Activated CD8-positive, alpha-beta memory T cell treated with anti-CD3 and anti-CD28 coated beads for 4 hours (primary cell): ENCODE measurements at places on chromosomes 11 and 22.

DNA sequence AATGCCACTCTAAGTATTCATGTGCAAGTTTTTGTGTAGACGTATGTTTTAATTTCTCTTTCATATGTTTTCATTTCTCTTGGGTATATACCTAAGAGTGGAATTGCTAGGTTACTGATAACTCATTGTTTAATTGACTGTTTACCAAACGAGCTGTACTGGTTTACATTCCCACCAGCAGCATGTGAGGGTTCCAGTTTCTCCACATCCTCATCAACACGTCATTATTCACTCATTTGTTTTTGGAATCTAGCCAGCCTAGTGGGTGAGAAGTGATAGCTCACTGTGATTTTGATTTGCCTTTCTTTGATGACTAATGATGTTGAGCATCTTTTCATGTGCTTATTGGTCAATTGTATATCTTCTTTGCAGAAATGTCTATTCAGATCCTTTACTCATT, 4.0 kb downstream of the ANKRD13D start:
- DNase-seq: no peak

GRCh38 chr22:21104126-21104691, 58.5 kb downstream of the LRRC74B start:
- no peak for DNase-seq

DNA sequence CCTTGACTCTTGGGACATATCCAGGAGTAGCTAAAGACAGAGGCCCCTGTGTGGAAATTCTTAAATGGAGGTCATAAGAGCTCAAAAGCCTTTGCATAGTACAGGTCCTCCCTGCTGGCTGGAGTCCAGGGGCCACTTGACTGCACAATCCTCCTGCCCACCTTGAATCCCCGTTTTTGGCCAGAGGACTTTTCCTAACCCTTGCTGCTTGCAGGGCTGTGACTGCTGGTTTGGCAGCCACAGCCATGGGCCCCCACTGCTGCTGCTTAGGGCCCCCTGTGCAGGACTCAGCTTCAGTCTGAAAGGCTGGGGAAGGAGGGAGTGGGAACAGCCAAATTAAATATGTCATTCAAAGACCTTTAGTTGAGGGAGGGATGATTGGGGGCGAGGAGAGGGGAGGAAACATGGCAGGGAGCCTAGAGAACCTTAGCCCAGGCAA, 33.4 kb downstream of the ARHGAP1 start:
- no peak for DNase-seq

DNA sequence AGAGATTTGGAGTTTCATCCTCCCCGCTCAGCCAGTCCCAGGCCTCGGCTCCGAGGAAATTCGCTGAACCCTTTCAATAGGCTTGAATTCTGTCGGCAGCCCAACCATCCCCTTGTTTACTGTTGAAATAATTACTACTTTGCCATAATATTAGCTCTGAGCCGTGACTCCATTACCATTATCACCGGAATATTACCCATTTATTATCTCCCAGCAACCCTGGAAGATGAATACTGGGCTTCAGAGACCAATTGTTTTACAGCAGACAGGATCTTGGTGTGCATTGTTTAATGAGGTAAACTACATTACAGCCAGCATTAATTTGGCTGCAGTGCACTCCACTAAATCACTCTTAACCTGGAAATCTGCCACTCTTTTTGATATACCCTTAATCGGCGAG, 867.4 kb downstream of the NTM start:
- no peak for DNase-seq

GRCh38 chr11:19953336-19953735, 206.9 kb downstream of the DBX1 start:
- no peak for DNase-seq

DNA sequence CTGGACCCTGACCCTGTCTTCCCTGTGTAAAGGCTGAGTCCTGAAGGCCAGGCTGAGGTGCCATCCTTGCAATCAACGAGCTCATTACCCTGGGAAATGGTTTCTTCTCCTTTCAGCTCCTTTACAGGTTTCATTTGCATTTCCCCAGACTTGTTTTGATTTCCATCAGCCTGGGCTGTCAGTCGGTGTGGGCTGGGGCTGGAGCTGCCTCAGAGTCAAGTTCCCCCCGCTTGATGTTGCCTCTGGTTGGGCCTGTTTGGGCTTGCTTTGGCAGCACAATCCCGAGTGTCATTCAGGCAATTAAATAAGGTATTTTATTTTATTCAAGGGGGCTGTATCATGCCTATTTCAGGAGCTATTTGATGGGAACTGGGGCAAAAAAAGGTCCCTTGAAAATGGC, 424.9 kb downstream of the INSC start:
- DNase-seq: no peak

- DNase-seq: no peak
Measured at GRCh38 chr22:21926728-21927127, 25.9 kb downstream of the PPM1F start.

DNA sequence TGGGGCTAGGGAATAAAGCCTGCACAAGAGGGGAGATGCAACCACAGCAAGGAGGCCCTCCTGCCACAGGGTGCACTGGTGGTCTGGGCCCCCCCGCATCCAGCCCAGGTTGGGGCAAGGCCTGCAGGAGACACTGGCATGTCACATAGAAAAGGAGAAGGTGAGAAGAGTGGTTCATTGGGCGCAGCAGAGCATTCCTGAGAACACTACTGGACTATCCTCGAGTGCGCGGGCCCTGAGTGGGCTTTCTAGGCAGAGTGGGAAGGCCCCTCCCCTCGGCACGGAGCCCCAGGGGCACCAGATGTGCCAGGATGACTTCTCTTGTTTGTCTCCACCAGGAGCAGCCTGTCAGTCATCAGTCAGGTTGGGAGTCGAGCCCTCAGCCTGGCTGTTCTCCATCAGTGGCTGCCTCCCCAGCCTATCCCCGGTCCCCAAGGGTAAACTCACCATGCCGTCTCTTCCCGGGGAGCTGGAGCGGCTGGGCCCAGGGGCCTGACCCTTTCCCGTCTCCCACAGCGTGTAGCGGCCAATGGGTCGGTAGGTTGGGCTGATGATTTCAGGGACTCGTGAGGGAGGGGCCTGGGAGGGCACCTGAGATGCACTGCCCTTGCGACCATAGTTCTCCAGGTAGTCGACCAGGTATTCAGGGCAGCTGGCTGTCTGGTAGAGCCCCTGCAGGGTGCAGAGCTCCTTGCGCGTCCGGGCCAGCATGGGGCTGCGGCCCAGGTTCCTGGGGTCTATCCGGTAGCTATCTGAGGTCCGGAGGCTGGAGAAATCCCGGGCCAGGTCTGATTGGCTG, 9.0 kb downstream of the USP2 start:
- no peak for DNase-seq

DNA sequence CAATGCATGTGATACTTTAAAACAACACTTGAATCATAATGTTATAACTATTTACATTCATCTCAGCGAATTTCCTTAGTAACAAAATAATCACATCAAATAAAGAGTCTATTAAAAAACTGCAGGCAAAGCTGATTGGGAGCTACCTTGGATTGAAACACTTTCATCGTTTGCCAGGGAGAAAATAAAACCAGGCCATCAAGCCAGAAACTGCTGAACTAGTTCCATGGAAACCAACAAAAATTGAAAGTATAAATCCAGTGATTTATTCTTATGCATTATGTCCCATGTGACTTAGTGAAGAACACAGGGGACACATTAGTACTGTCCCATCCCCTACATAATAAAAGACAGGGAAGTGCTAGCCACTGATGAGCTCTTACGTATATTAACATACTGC, 21.7 kb downstream of the SLC35F2 start:
- DNase-seq: no peak

DNA sequence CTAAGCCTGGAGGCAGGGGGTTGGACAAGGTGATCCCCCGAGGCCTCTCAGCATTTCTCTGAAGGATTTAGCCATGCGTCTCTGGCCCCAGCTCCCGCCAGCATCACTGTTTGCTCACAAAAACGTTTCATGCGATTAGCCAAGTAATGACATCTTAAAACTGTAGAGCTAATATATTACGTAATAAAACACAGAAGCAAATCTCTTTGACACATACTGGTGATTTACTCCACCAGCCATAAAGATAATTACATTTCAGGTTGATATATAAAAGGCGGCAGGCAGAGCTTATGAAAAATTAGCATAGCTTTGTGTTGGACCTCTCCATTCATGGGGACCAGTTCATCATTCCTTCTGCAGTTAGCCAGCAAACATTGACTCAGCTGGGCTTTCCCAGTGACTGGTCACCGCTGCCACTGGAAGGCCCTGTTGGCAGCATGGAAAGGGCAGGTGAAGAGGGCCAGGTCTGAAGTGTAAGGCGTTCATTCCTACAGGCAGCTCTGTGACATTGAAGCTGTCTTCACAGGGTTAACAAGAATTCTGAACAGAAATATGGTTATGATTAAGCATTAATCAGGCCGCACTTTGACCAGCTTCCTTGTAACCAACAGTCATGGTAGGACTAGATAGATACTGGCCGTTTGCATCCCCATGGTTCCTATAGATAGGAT, 150.3 kb downstream of the NECTIN1 start:
- no peak for DNase-seq

GRCh38 chr11:3089236-3090061, 32.2 kb upstream of the CARS1 start:
- DNase-seq: no peak

- no peak for DNase-seq
Measured at GRCh38 chr22:40485813-40486667, 115.6 kb downstream of the SGSM3 start.

- no peak for DNase-seq
Measured at GRCh38 chr11:70537576-70538571, 139.5 kb downstream of the CTTN start.

DNA sequence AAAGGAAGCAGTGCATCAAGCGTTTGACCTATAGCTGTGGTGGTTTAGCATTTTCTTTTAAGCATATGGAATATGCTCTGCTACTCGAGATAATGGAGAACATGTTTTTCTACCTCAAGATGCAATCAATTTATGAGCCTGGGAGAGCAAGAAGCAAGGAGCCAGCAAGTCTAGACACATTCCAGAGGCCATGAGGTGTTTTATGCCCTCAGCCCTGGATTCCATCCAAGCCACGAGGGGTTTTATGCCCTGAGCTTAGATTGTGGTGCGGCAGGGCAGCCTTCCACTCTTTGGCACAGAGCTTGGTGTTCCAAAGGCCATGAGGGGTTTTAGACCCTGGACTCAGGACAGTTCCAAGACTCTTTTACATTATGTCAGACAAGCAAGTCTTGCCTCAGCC, 11.7 kb upstream of the DNAJB13 start:
- no peak for DNase-seq

DNA sequence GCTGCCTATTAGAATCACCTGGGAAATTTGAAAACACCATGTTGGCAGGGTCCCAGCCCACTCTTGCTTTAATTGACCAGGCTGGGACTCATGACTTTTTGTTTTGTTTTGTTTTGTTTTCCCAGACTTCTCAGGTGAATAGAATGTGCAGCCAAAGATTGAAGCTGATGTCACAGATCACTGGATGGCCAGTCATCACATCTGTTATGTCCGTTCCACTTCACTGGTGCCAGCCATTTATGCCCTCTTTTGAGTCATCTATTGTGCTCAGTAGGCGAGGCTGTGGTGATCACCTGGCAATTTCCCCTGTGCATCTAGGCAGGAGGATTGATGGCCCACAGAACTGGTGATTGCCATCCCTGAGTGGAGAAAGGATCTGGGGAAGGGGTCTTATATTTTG, 297.3 kb downstream of the INSC start:
- DNase-seq: no peak

- no peak for DNase-seq
Measured at GRCh38 chr22:32127904-32128303, 31.2 kb downstream of the C22orf42 start.

- no peak for DNase-seq
Measured at GRCh38 chr11:34773211-34773610, 143.0 kb downstream of the APIP start.

- no peak for DNase-seq
Measured at GRCh38 chr11:61082062-61082870, 20.0 kb upstream of the CD5 start.

GRCh38 chr11:129894278-129895125, 876 bp downstream of the NFRKB start:
- no peak for DNase-seq

DNA sequence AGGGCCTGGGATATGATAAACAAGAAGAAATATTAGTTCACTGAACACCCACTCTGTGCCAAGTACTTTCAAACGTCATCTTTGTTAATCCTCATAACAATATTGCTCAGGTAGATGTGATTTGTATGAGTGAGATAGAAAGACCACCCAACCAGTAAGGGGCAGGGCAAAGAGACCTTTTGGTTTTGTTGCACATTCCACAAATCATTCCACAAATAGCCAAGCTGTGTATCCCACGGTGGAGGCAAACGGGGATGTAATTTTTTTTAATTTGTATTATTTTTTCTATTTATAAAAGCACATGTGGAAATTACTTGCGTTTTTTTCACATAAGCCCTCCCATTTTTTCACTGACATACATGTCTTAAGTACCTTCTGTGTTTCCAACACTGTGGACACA, 29.0 kb downstream of the LAYN start:
- DNase-seq: no peak

- DNase-seq: no peak
Measured at GRCh38 chr11:12762696-12763324, 88.6 kb downstream of the TEAD1 start.

GRCh38 chr11:79813551-79813950, 372.7 kb upstream of the TENM4 start:
- DNase-seq: no peak

- DNase-seq: no peak
Measured at GRCh38 chr11:33449798-33450197, 192.6 kb downstream of the HIPK3 start.

GRCh38 chr22:48752451-48753380, 1075.0 kb downstream of the BRD1 start:
- no peak for DNase-seq

GRCh38 chr11:106990331-106990730, 27.9 kb downstream of the GUCY1A2 start:
- no peak for DNase-seq

DNA sequence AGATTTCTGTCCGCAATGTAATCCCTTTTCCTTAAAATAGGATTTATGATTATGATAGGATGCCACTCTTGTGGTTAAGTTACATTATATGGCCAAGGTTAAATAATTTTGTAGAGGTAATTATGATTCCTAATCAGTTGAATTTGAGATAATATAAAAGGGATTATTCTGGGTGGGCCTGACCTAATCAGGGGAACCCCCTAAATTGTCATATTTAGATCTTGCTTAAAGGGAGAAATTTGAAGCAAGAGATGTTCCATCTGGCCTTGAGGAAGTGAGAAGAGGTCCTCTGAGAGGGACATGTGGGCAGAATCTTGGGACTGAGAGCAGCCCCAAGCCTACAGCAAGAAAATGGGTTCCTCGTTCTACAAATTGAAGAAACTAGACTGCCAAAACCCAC, 1550.1 kb upstream of the TENM4 start:
- DNase-seq: no peak

GRCh38 chr11:75386942-75387630, 12.2 kb upstream of the RPS3 start:
- no peak for DNase-seq

- no peak for DNase-seq
Measured at GRCh38 chr11:68854273-68854958, 12.7 kb upstream of the CPT1A start.
